ENCODE measurements at places on chromosomes 3 and 15.

DNA sequence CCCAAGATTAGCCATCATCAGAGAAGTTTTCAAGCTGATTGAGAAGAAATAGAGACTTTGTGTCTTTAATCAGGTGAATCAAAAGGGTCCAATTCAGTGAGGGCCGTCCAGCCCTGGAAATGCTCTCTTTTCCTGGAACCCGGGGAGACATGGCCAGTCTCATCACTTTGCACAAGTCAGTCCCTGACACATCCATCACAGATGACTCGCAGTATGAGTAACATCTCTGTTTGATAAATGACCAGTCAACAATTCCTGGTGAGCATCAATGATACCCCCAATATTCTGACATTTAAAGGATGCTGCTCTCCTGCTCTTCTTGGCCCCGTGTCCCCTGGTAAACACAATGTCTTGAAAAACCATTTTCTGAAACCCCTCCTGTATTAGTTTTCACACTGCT, 26.7 kb downstream of the C3orf20 start:
- DNase-seq = no peak

DNA sequence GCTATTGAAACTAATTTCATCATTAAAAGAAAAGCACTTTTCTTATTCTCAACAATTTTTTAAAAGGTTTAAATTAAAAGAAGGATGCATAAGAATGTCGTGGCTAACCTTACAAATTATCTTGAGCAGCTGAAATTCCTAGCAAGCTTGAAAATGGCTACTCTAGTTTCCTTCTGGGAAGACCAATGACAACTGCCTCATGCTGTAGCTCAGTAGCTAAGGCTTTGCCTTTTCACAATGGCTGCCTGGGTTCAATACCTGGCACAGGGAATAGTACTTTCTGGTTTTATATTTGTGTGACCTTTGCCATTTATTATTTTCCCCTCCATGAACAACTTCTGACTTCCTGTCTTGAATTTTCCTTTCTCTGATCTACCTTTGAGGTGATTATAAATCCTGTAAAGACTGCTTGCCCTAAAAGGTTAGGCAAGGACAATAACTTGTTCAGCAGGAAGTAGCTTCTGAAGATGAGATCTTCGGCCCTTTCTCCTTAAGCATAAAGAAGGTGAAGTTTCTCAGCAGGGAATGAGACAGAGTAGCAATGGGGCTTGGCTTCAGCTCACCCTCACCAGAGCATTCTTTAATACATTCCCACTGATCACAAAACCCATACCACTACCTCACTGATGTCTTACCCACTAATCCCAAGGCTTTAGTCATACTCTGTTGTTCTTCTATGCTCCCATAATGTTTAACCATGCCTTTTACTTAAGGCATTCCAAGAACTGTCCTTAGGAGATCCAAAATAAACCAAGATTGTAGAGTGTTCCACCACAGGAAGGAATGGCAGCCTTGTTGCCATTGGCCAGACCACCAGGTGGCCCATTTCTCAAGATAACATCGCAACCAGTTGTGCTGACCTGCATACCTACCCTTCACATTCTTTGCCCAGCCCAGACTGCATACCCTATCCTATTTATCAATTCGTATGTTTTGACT, 276.8 kb downstream of the ULK4 start:
- no peak for DNase-seq

GRCh38 chr3:39126532-39127071, 19.1 kb downstream of the TTC21A start:
- no peak for DNase-seq

- DNase-seq = no peak
Observed at GRCh38 chr15:90035095-90035839, 34.1 kb downstream of the ZNF710 start.

DNA sequence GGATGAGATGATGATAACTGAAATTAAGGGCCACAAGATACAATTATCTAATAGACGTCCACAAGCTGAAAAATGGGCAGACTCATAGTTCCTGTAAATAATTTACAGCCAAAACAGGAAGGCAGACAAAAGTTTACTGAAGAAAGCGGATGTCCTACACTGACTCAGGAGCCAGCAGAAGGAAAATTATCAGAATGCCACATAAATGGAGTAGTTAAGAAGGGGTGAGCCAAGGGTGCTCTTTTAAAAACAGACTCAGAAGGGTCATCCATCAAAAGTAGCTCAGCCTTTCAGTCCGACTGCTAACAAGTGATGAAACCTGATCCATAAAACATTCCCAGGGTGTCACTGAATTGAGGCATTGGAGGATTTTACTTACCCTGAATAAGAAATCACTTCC, 39.8 kb downstream of the TUSC7 start:
- no peak for DNase-seq

DNA sequence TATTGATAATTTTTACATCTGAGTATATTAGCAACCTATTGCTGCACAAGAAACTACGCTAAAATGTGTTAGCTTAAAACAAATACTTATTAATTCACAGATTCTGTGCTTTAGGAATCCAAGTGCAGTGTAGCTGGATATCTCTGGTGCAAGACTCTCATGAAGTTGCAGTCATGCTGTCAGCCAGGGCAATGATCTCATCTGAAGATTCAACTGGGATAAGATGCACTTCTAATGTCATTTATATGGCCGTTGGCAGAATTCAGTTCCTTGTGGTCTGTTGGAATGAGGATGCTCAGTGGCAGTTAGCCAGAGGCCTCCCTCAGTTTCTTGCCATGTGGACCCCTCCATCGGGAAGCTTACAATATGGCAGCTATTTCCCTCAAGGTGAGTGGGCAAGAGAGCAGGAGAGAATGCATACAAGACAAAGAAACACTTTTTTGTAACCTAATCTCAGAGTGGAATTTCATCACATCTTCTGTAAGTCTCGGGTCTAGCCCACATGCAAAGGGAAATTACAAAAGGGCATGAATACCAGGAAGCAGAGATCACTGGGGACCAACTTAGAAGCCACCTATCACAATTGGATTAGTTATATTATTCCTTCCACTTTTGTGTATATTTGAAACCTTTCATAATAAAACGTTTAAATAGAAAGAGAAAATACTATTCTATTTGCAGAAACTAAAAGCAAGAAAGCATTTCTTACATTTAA, 61.6 kb downstream of the DPH6 start:
- DNase-seq = no peak

DNA sequence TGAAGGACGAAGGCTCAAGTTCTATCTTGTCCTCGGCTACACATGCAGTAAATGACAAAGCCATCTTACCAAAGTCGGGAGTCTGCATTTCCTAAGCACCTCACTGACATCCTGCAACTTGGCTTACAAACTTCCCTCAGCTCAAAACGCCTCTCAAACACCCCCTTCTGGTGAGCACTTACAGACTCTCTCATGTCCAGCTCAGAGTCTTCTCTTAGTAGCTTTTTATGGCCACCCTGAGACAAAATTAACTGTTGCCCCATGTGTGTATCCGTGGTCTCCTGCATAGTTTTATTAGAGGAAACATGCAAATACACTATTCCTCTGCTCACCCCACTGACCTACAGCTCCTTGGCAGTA, 819.7 kb downstream of the FHIT start:
- no peak for DNase-seq

GRCh38 chr15:57552678-57553334, 38.9 kb upstream of the MYZAP start:
- no peak for DNase-seq

GRCh38 chr15:91508633-91509032, 344.9 kb upstream of the SLCO3A1 start:
- DNase-seq = no peak

DNA sequence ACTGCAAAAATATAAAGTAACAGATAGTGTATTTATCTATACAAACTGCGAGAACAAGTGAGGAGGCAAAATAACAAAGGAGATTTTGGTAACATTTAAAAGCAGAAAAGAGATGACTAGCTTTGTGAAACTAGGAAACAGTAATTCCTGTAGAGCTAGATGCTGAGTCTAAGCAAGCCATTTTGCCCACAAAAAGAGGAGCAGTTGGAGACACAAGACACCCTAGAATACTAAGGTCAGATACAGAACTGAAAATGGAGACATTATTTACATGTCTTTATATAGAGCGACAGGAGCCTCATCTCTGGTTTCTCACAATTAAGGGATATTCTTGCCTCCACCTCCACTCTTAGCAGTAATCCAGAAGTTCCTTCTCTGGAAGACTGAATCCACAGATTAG, 732.4 kb upstream of the GBE1 start:
- DNase-seq = no peak

DNA sequence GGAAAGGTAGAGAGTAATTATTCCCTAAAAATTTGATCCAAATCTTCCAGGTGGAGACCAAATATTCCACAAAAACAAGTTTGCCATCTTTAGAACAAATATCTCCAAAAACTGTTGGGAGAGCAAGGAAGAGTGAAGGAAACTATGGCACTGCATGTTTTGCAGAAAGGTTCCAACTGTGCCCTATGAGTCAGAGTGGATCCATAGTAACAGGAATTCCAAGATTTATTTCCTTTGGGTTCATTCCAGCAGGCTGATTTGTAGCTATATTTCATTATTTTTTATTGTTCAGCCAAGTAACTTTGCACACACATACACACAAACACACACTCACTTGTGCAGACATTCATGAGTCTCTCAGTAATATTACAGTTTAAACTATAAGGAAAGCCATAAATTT, 459.7 kb upstream of the EPHA6 start:
- DNase-seq = no peak

GRCh38 chr3:13016721-13017255, 56.4 kb downstream of the IQSEC1 start:
- no peak for DNase-seq

DNA sequence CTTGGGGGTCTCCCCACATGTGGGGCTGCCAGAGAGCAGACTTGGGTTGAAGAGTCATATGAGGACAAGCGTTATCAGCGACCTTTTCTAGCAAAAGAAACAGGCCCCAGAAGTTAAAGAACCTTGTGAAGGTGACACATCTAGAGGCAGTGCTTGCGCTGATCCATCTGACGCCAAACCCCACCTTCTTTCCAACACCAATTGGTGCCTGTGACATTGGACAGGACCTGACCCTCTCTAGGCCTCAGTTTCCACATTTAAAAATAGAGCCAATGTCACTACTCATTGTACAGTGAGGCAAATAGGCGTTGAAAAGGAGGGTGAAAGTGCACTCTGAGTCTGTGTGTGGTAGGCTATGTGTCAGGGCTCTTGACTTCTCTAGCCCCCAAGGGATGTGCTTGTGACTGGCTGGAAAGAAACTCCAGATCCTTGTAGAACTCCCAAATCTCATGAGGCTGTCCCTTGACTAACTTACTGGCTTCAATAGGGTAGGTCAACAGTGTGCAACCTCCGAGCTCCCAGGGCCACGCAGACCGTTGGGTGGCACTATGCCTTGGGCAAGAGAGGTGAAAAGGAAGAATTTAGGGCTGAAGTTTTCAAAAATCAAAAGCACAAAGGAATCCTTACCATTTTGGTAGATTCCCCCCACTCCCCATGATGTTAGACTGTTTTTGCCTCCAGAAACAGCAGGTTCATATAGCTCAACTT, 666 bp upstream of the FAM219B start:
- DNase-seq = no peak

DNA sequence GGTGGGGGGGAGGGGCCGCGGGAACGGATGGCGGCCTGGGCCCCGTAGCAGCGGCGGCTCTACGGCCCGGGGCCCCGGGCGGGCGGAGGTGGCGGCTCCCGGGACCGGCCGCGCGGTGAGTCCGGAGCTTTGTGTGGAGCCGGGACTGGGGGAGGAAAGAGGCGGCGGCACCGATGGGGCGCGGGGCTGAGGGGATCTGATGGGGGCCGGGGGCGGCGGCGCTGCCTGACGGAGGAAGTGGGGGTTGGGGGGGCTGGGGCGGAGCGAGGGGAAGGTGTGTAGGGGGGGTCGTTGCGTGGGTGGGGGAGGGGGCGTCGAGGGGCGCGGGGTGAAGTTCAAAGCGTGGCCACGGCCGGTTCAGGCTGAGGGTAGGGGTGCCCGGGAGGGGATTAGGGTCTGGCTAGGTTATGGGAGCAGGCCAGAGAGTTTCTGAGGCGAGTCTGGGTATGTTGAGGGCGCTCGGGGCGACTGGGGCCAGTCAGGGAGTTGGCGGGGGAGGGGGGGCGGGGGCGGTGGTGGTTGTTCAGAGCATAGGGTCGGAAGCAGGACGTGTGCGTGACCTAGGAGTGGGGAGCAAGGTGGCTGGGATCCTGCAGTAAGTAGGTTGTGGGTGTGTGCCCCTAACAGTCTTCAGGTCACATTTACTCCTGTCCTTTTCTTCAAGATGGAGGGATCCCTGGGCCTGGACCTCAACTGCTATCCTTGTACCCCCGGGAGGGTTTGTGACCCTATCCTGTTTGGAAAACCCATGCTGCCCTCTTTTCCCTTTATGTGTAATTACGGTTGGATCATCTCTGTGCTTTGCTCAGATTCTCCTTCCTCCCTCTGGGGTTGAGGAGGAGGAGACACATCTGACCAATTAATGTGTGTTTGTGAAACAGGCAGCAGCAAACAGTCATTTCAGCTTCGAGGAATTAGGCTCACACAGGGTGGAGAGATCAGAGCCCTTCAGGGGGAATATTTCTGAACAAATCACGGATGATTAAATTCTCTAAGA, 644 bp downstream of the ZNF609 start:
- peak; percentile 15 for DNase-seq

GRCh38 chr3:168139947-168140346, 44.2 kb upstream of the GOLIM4 start:
- no peak for DNase-seq

GRCh38 chr3:13927295-13927694, 47.4 kb upstream of the WNT7A start:
- no peak for DNase-seq

GRCh38 chr15:77630956-77631744, 1.6 kb downstream of the LINGO1 start:
- no peak for DNase-seq

DNA sequence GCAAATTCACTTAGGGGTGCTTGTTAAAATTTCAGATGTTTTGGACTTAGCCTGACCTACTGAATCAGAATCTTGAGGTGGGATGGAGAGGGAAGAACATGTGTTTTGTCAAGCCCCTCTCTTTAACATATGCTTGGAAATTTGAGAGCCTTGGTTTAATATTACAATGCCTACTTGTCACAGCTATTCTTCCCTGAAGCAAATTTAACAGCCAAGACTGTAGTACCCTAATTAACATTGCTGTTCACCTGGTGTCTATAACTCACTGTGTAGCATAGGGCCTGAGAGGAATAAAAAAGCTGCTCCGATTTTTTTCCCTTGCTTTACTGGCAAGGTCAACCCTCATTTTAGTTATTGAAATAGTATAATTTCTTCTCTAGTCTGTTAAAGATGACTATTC, 880.1 kb downstream of the CADM2 start:
- no peak for DNase-seq

DNA sequence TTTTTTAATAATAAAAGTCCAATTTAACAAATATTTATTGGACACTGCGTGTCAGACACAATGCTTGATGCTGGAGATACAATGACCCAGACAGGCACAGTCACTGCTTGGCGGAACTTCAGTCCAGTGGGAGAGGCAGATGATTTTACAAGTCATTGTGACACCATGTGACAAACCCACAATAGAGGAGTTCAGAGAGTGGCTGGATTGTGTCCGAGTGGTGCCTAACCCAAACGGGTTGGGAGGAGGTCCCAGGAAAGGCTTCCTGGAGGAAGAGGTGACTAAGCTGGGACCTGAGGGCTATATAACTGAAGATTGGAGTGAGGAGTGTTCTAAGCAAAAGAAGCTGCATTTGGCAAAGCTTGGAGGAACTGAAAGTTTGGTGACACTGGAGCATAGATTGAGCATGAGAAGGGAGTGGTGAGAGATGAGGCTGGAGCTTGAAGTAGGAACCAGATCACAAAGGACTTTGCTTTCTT, 41.4 kb downstream of the CRTC3 start:
- DNase-seq = no peak

- no peak for DNase-seq
Observed at GRCh38 chr3:173065543-173065981, 75.5 kb downstream of the SPATA16 start.

- no peak for DNase-seq
Observed at GRCh38 chr3:16998236-16998923, 113.6 kb downstream of the PLCL2 start.

- DNase-seq = no peak
Observed at GRCh38 chr3:59818033-59818918, 768.5 kb upstream of the CFAP20DC start.

Data from stimulated activated CD4-positive, alpha-beta T cell treated with anti-CD3 and anti-CD28 coated beads, Interleukin-1b, Interleukin-23, amount 100 ng/mL, for 1 hour (primary cell).